Mesangial cell (primary cell): ENCODE measurements at places on chromosomes 2 and 18. TPM values are rescaled to one million over a fixed set of nuclear protein-coding genes. Genes with fewer than 3 reads are reported as not detected.

GNLY gene
- total RNA-seq, result not detected in 2 replicates

SATB2 gene
- 1.6 and 3.5 TPM in 2 replicates for total RNA-seq

GAL3ST2 gene
- total RNA-seq, result 1.0 TPM in 1 of 2 replicates, not detected in the other

SFTPB gene
- not detected in 2 replicates for total RNA-seq

LYPD6B gene
- total RNA-seq, result 0.16 and 1.5 TPM in 2 replicates
